ENCODE measurements at places on chromosomes 12 and 14.

GRCh38 chr14:78737601-78738000 lies 567.4 kb downstream of the NRXN3 start:
- H3K27ac ChIP-seq: no peak overlapping the region
- H3K36me3 ChIP-seq: no peaks in the 10 kb centered on the region
- H3K27me3 ChIP-seq: no peaks in the 10 kb centered on the region

- H3K4me3 ChIP-seq: no peak overlapping the region
- peak overlapping the region; percentile 7 for H3K27ac ChIP-seq
- no peaks in the 10 kb centered on the region for H3K36me3 ChIP-seq
- H3K27me3 ChIP-seq: no peaks in the 10 kb centered on the region
- DNase-seq: no peak
Observed at GRCh38 chr12:55955800-55956508, 9.9 kb downstream of the PMEL start.

GRCh38 chr12:97939156-97939555 lies 476.6 kb downstream of the RMST start:
- H3K27ac ChIP-seq: no peak overlapping the region
- peak; percentile 27 for DNase-seq
- H3K4me1 ChIP-seq: no peaks in the 10 kb centered on the region
- no peaks in the 10 kb centered on the region for H3K36me3 ChIP-seq

DNA sequence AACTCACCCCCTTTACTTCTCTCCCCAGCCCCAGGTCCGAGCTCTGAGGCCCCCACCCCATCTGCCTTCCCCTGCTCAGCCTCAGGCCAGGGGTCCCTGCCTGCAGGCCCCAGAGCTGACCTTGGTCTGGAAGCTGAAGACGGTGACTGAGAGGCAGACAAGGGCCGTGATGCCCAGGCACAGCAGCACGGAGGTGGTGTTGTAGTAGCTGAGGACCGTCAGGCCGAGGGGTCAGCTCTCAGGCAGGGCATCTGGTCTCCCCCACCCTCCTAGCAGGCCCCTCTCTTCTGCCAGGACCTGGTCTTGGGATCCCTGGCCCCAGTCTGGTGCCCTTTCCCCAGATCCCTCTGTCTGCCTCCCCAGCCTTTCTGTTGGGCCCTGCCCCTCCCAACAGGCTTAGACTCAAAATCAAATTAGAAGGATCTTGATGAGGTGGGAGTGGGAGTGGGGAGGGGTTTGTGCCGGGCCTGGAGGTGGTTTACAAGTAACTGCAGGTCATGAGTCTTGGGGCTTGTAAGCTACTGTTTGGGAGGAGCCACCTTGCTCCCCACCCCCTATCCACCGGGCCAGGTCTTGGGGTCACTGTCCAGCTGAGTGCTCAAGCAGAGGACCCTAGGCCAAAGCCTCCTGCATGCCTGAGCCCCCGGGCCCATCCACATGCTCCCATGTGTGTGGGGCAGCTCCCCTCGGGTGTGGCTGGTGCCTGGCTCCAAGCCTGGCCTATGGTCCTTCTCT lies 14.2 kb downstream of the FAIM2 start:
- H3K4me1 ChIP-seq: no peaks in the 10 kb centered on the region
- no peaks in the 10 kb centered on the region for H3K27me3 ChIP-seq
- no peaks in the 10 kb centered on the region for H3K36me3 ChIP-seq
- no peak for DNase-seq
- no peak overlapping the region for H3K4me3 ChIP-seq

GRCh38 chr12:118145798-118146156 lies 9.9 kb downstream of the PEBP1 start:
- no peak overlapping the region for H3K27ac ChIP-seq
- H3K4me1 ChIP-seq: no peaks in the 10 kb centered on the region
- H3K36me3 ChIP-seq: no peaks in the 10 kb centered on the region
- H3K4me3 ChIP-seq: no peak overlapping the region
- H3K27me3 ChIP-seq: no peaks in the 10 kb centered on the region

DNA sequence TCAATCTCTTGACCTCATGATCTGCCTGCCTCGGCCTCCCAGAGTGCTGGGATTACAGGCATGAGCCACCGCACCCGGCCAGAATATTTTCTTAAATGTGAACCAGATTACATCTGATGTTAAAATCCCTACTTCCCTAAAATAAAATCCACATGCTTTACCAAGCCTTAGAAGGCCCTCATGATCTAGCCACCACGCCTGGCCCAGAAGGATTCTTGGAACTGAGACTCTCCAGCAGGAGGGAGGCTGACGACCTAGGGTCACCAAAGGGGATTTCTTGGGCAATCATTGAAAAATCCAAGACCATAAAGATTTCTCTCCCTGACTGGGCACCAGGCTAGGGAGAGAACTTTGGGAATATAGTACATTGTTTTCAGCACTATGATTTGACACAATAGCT lies 25.2 kb upstream of the RASSF3 start:
- no peak overlapping the region for H3K27ac ChIP-seq
- no peak for DNase-seq
- no peaks in the 10 kb centered on the region for H3K4me1 ChIP-seq
- no peak overlapping the region for H3K4me3 ChIP-seq

DNA sequence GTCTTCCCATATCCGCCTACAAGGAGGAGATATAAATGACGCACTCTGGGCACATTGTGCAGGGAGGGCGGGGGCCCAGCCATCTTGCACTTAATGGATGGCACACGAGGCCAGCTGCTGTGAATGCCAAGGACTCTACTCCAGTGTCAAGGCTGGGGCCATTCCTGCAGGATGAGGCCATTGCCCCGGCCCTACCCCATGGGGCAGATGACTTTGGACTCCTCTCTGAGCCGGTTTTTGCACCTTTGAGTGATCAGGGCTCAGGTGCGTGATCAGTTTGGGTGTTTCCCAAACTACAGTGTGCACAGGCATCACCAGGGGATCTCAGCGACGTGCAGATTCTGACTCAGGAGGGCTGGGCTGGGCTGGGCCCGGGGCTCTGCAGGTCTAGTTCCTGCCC lies 16.1 kb downstream of the MMAB start:
- DNase-seq: no peak
- H3K4me3 ChIP-seq: no peak overlapping the region
- no peak overlapping the region for H3K27ac ChIP-seq
- H3K36me3 ChIP-seq: no peaks in the 10 kb centered on the region
- H3K27me3 ChIP-seq: no peaks in the 10 kb centered on the region

- no peak overlapping the region for H3K4me3 ChIP-seq
- H3K27me3 ChIP-seq: no peaks in the 10 kb centered on the region
- H3K36me3 ChIP-seq: no peaks in the 10 kb centered on the region
- no peaks in the 10 kb centered on the region for H3K4me1 ChIP-seq
- H3K27ac ChIP-seq: no peak overlapping the region
Observed at GRCh38 chr14:105863296-105864108, 337.1 kb downstream of the TMEM121 start.

- no peak overlapping the region for H3K4me3 ChIP-seq
- H3K4me1 ChIP-seq: no peaks in the 10 kb centered on the region
- H3K27me3 ChIP-seq: no peaks in the 10 kb centered on the region
- H3K27ac ChIP-seq: no peak overlapping the region
- DNase-seq: no peak
- no peaks in the 10 kb centered on the region for H3K36me3 ChIP-seq
Observed at GRCh38 chr14:21169573-21169972, 13.7 kb upstream of the OR5AU1 start.

DNA sequence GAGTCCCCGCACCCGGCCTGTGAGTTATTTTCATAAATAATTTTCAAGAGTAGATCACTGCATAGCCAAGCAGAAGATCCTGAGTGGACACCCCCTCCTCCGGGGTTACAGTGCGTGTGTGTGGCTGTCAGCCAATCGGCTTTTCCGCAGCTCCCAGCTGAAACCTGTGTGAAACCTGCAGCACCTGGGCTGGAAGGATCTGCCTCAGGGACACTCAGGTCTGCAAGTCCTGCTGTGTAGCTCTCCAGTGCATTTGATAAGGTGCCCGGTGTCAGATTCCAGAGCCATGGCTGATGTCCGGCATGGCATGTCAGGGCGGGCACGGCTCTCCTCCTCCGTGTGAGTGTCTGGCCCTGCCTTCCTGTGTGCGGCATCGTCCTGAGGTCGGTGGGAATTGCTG lies 124.8 kb downstream of the GLT1D1 start:
- H3K4me3 ChIP-seq: no peak overlapping the region
- no peak overlapping the region for H3K27ac ChIP-seq
- no peak for DNase-seq
- H3K4me1 ChIP-seq: no peaks in the 10 kb centered on the region
- H3K27me3 ChIP-seq: no peaks in the 10 kb centered on the region

DNA sequence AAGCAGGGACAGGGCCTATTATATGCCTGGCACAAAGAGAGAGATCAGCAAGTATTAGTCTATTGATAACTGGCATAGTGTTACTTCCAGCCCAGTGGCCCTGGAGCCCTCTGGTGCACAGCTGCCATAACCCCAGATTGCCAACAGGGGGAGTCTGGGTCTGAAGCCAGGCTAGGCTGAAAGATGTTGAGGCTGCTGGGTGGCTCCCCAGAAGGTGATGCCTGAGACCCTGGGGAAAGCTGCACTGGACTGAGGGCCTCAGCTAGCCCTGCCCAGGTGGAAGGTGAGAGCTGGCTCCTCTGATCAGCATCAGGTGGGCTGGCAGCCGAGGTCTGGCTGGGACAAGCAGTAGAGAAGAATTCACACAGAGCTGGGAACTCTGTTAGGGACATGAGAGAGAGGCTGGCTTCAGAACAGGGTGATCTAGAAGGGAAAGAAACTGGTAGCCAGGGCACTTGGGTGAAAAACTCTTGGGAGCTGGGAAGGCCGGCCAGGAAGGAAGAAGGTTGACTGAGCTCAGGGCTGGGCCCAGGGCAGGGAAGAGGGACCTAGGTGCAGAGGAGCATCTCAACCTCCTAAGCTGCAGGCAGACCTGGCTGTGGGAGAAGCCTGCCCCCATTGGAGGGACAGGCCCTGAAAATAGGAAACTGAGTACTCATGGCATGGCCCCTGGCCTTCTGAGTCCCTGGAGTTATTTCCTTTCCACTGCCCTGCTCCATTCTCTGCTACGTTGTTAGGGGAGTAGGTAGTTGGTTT lies 3.9 kb downstream of the GZMH start:
- DNase-seq: no peak
- H3K4me3 ChIP-seq: no peak overlapping the region
- no peaks in the 10 kb centered on the region for H3K27me3 ChIP-seq
- no peaks in the 10 kb centered on the region for H3K36me3 ChIP-seq
- H3K4me1 ChIP-seq: no peaks in the 10 kb centered on the region
- no peak overlapping the region for H3K27ac ChIP-seq

DNA sequence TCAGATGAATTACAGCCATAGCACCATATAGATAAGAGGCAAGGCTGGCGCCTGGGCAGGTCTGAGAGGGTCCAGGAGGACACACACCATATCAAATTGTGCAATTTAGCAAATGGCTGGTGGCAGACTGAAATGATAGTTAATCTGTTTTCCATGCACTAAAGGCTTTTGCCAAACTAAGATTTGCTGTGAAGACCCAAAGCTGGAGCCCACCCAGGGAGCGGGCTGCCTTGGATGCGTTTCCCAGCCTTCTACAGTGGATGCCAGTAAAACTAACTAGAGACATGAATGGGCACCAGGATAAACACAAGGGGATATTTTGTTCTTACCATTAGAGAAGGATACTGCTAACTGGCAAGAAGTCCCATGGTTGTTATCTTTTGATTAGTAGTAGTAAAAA lies 475.1 kb downstream of the DPF3 start:
- no peak overlapping the region for H3K4me3 ChIP-seq
- H3K27me3 ChIP-seq: no peaks in the 10 kb centered on the region
- H3K36me3 ChIP-seq: no peaks in the 10 kb centered on the region
- H3K27ac ChIP-seq: no peak overlapping the region
- DNase-seq: no peak
- no peaks in the 10 kb centered on the region for H3K4me1 ChIP-seq

DNA sequence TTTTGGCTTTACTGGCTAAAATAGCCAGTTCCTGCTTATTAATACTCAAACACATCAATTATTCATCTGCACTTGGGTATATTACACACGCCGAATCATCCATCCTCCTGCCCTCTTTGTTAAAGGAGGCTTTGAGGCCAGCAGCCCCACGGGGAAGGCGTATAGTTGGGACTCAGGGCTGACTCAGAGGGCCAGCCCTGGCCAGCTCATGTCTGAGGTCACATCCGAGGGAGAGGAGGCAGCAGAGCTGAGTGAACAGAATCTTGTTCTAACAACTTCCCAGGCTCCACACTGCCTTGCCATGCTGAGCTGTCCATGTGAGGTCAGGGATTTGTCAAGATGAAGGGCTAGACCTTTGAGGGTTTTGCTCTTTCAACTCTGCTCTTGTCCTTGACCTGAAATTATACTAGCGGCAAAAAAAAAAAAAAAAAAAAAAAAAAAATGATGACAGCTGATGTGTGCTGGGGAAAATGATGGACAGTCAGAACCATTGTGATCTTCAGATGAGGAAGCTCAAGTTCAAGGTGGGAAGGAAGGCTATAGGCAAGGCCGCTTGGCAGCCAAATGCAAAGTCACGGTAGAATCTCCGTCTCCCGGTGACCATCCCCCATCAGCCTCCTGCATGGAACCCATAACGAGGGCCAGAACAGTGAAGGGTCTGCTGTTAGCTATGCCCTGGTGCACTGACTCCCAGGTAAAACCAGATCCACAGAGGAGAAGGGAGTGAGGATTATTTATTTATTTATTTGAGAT lies 12.5 kb upstream of the MARK3 start:
- no peak overlapping the region for H3K27ac ChIP-seq

DNA sequence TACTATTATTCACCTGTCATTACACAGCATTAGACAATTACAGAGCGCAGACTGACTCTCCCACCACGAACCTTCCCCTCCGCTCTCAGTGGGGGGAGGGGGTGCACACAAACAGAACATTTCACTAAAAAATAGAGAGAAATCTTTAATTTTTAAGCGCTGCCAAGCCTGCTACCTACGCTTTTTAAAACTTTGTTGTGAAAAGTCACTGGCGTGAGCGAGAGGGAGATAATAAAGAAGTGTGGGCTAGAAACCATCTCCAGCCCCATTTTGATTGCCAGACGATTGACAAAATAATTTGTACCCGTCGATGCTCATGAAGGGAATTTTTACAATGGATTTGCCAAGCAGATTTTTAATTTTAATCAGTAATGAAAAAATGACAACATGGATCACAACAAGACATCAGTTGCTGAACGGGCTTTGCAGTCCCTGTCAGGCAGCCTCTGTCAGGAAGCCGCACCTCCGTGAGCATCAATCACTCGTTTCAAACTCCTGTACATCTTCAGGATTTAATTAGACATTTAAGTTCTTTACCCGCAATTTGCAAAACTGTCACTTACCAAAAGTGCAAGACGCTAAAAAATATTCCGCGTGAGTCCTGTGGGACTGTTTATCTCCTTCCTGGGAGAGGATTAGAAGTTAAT lies 209.1 kb downstream of the BCL11B start:
- DNase-seq: no peak
- no peak overlapping the region for H3K4me3 ChIP-seq
- no peaks in the 10 kb centered on the region for H3K27me3 ChIP-seq
- H3K27ac ChIP-seq: no peak overlapping the region

DNA sequence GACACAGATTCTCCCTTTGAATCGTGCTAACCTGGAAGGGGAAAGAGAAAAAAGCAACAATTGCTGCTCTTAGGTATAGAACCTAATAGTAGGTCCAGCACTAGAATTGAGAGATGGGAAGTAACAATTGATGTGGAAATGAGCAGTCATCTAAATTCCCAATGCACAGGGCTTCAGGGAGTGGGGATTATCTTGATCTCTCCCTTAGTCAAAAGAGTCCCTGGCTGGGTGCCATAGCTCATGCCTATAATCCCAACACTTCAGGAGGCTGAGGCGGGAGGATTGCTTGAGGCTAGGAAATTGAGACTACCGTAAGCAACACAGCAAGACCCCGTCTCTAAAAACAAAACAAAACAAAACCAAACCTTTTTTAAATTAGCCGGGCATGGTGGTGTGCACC lies 4.0 kb downstream of the APOBEC1 start:
- H3K27ac ChIP-seq: no peak overlapping the region
- H3K27me3 ChIP-seq: no peaks in the 10 kb centered on the region
- no peak overlapping the region for H3K4me3 ChIP-seq
- DNase-seq: no peak
- no peaks in the 10 kb centered on the region for H3K36me3 ChIP-seq
